ENCODE measurements at places on chromosomes 5 and 9.

GRCh38 chr5:78286290-78286689 lies 8.2 kb downstream of the AP3B1 start:
- DNase-seq, result no peak

DNA sequence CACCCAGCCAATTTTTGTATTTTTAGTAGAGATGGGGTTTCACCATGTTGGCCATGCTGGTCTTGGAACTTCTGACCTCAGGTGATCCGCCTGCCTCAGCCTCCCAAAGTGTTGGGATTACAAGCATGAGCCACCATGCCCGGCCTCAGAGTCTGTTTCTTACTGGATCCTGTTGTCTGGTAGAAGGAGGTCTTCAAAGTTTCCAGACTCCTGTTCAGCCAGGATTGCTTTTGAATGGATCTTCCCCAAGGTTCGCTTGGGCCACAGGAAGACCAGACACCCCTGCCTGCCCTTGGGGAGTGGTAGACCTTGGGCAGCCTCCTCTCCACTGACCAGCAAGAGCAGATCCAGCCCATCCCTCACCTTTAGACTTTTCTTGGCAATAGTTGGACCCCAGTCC lies 7.6 kb upstream of the LCN2 start:
- DNase-seq, result no peak

DNA sequence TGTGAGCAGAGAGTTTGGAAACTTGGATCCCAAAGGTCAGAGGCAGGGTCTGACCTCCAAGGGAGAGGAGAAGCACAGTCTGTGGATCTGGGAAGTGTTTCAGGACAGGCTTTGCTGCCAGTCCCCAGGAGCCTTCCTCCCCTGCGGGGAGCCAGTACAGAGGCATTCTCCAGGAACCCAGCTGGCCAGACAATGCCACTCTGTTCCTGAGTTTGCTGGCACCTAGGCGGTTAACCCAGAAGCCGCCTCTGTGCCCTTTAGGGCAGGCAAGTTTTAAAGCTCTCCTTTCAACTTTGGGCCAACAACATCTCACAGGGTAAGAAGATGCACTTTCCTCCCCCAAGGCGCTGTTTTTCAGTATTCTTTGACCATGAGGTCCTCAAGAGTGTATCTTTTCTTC lies 37.0 kb upstream of the FGF1 start:
- DNase-seq, result no peak

DNA sequence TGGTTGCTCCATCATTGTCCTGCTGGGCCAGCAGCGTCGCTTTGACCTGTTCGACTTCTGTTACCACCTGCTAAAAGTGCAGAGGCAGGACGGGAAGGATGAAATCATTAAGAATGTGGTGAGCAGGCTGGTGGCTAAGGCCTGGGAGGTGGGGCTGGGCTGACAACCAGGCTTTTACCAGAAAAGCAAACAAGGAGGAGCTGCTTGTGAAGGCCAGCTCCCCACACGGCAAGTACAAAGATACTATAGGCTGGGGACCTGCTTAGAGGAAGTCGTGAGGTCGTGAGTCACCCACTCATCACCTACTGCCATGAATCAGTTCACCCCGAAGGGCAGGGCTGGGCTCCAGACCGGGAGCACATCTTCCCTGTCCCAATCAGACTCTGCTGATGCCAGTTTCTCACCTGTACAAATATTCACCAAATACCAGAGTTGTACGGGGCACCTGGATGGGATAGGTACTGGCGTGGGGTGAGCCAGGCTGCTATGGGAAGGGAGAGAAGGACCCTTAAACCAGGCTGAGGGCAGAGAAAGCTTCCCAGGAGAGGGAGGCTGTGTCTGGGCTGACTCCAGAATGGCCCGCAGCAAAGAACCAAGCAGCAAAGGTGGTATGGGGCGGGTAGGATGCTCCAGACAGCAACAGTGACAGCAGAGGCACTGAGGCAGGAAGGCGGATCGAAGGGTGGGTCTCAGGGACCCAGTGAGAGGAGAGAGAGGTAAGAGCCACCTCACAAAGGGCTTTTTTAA lies 69.3 kb upstream of the NIPAL4 start:
- DNase-seq, result peak; percentile 66

Data from activated T-cell treated with anti-CD3 and anti-CD28 coated beads for 48 hours (primary cell).